ENCODE measurements at places on chromosomes 6 and 20. TPM values are rescaled to one million over a fixed set of nuclear protein-coding genes. Genes with fewer than 3 reads are reported as not detected.

CLIC5 gene
- total RNA-seq = 4.8 TPM

MRAP2 gene
- 5.4 TPM for total RNA-seq

STK38 gene
- total RNA-seq = 23.9 TPM

TFAP2D gene
- total RNA-seq = not detected

RNASET2 gene
- 56.1 TPM for total RNA-seq

EPPIN gene
- 185 TPM for total RNA-seq

MAP3K4 gene
- 65.4 TPM for total RNA-seq
